ENCODE measurements at places on chromosomes 6 and 20.

- DNase-seq: no peak
Observed at GRCh38 chr6:98640366-98640765, 194.0 kb upstream of the POU3F2 start.

DNA sequence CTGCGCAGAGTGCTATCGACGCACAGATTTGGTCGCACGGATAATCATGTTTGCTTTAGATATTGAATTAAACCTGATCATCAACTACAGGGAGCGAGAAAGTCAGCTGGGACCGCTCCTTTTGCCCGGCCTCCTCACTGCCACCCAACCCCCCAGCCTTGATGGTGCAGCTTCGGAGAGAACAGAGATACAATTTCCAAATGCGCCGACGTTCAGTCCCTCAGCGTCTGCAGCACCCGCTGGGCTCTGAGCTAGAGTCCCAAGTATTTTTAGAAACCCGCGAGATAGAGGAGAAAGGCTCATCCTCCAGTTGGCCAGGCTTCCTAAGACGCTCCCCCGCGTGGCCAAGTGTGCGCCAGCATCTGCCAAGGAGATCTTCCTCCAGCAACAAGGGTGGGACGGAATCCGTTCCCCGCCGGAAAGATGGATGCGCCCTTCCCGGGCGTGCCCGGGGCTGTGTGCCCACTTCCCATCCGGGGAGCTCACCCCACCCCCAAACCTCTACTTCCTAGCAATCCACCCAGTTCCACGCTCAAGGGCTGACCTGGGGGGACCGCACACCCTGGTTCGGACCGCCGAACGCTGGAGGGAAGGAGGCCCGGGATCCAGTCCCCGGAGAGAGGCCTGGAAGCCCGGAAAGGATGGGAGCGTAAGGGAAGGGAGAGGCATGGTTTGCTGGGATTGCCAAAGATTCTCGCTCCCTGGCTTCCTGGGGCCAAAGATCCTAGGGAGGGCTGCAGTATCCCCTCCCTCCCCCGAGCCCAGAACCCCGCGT lies 4.1 kb downstream of the NKX2-2 start:
- no peak for DNase-seq

DNA sequence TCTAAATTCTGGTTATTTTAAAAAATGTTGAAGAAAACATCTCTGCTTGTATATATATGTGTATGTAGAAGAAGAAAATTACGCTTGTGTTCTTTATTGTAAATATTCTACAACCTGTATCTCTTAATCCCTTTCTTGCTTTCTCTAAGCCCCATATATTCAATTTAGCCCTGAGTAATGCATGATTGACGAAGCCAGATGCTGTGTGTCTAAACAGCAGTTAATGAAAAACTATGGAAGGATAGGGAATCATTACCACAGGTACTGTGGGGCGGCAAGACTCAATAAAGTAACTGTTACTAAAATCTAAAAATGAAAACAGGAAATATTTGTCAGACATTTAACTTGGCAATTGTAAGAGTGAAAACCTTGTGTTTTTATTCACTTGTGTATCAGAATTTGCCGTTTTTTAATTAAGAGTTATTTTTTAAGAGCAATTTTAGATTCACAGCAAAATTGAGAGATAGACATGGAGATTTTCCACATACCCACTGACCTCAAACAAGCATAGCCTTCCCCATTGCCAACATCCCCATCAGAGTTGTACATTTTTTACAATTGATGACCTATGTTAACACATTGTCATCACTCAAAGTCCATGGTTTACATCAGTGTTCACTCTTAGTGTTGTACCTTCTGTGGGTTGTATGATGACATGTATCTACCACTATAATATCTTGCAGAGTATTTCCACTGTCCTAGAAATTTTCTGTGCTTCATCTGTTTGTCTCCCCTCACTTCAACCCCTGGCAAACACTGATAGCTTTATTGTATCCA lies 76.7 kb downstream of the BCKDHB start:
- no peak for DNase-seq

- DNase-seq: no peak
Observed at GRCh38 chr20:39563349-39563748, 601.2 kb downstream of the DHX35 start.

GRCh38 chr20:17697171-17697570 lies 2.6 kb upstream of the BANF2 start:
- DNase-seq: no peak

GRCh38 chr6:26422329-26422728 lies 18.0 kb upstream of the BTN3A3 start:
- DNase-seq: no peak

GRCh38 chr6:140049251-140049650 lies 674.8 kb upstream of the CITED2 start:
- DNase-seq: no peak

GRCh38 chr20:64247970-64248841 lies 7.3 kb upstream of the PCMTD2 start:
- DNase-seq: no peak

- no peak for DNase-seq
Observed at GRCh38 chr20:46895906-46896242, 1.2 kb downstream of the EYA2 start.

Measured in T-cell (primary cell).